Stimulated activated naive B cell treated with anti-CD40 and anti-IgM and Interleukin-4, amounts not matched to agents 10 μg/mL and 1 μg/mL and 100 μg/mL, for 72 hours (primary cell): ENCODE measurements at places on chromosomes 3 and 15.

GRCh38 chr3:175659670-175660350 is 800.7 kb downstream of the NAALADL2 start:
- no peak for DNase-seq

GRCh38 chr3:5140230-5140621 is 18.1 kb downstream of the ARL8B start:
- peak; percentile 56 for DNase-seq

GRCh38 chr15:35013370-35013769 is 25.3 kb upstream of the ZNF770 start:
- DNase-seq: peak; percentile 3

GRCh38 chr3:10332481-10333348 is 11.8 kb upstream of the SEC13 start:
- DNase-seq: peak; percentile 31

DNA sequence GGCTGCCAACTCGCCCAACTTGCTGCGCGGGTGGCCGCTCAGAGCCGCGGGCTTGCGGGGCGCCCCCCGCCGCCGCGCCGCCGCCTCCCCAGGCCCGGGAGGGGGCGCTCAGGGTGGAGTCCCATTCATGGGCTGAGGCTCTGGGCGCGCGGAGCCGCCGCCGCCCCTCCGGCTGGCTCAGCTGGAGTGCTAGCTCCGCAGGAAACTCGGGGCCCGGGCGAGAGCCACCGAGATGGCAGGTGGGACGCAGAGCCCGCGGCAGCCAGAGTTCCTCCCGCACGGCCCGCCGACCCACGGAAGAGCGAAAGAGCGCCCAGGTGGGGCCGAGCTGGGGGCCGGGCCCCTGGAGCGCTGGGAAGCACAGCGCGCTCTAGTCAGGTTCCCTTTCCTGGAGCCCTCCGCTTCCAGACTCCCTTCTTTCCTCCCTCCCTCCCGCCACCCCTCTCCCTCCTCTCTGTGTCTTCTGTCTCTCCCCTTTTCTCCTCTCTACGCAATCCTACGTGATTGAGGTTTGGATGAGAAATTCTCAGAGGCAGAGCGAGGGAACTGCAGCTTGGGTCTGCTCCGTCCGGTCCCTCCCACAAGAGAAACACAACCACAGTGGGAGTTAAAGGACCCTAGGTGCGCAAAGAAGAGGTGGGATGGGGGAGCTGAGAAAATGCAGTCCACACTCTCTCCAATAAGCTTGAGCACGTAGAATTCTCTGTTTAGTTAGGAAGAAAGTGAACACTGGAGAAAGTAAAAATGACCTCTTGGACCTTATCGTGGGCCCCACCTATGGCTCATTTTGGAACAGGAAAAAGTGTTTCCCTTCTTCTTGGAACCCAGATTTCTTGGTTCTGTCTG is 317.3 kb downstream of the FGF12 start:
- DNase-seq: no peak

DNA sequence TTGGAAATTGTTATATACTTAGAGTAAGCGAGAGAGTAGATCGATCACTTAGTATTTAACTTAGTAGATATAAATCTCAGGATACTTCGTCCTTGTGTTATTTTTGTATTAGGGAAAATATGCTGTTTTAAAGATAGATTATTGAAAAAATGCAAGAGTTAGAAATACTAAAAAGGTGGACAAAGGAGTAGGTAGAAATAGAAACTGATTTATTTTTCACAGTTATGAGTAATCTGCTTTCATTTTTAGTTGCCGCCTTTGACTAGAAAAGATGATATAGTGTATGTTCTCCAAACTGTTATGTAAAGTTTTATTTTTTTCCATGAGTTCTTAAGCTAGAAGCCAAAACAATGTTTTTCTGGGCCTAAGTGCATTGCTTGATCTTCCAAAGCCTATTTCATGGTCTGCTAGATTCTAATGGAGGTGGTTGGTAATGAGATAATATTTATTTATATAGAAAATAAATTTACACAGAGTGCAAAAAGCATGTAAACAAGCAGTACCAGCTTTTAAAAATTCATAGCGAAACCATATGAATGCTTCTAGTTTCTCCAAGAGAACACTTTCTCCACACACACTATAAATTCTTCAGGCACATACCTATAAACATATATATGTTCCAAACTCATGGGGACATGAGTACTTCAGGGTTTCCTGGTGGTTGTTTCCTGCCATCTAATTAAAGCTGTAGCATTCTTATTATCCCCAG is 61.1 kb downstream of the DIPK2A start:
- DNase-seq: no peak

GRCh38 chr15:61275901-61276300 is 46.8 kb upstream of the RORA start:
- DNase-seq: no peak

GRCh38 chr3:161914703-161915417 is 418.3 kb downstream of the OTOL1 start:
- no peak for DNase-seq

- no peak for DNase-seq
Measured at GRCh38 chr3:87975716-87976115, 83.1 kb downstream of the CGGBP1 start.

DNA sequence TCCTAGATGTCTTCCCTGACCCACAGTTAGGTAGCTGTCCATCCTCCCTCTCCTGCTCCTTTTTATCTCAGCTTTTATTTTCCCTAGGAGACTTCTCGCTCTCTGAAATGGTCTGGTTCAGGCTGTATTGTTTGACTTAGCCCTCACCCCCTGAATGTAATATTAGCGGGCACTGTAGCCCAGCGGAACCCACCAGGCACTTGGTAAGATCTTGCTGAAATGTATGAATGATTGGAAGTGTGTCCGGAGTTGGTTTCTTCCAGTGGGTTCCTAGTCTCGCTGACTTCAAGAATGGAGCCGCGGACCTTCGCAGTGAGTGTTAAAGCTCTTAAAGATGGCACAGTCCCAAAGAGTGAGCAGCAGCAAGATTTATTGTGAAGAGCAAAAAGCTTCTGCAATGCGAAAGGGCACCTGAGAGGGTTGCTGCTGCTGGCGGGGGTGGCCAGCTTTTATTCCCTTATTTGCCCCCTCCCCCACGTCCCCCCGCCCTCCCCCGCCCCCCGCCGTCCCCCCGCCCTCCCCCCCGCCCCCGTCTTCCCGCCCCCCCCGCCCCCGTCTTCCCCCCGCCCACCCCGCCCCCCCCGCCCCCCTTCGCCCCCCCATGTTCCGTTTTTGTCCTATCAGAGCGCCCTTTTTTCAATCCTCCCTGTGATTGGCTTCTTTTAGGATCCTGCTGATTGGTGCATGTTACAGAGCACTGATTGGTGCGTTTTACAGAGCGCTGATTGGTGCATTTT is 694 bp upstream of the EEFSEC start:
- DNase-seq: no peak

- DNase-seq: no peak
Measured at GRCh38 chr15:88003541-88004327, 252.8 kb downstream of the NTRK3 start.

DNA sequence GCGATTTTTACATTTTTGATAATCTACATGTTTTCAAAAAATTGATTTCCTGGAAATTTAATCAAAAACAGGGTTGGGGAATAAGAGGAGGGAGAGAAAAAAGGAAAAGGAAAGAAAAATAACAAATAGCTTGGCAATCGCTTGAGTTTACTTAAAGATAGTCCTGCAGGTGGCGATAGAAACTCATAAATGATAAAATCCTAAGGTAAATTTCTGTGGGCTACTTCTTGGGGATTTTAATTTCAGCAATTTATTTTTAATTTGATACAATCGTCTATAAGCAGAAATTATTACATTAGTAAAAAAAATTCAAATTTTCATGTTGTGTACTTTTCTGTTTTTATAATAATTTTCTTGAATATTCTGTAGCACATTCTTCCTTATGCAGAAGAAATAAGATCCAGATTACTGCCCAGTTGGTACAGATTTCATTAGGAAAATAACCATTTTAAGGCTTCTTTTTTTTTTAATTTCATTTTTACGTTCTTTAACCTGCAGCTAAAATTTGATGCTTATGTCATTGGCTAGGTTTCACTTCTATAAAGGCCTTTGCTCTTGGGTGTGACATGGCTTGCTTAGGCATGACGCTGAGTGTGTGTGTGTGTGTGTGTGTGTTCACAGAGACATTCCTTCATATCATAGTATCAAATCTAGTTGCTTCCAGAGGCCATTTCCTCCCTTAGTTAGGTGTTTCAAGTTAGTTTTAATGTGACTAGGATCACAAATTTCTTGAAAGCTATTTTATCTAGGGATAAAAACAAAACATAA is 181.8 kb downstream of the MCTP2 start:
- no peak for DNase-seq

- no peak for DNase-seq
Measured at GRCh38 chr15:25170781-25171110, 216.0 kb downstream of the SNRPN start.

- no peak for DNase-seq
Measured at GRCh38 chr3:32200992-32201758, 37.3 kb upstream of the CMTM8 start.

DNA sequence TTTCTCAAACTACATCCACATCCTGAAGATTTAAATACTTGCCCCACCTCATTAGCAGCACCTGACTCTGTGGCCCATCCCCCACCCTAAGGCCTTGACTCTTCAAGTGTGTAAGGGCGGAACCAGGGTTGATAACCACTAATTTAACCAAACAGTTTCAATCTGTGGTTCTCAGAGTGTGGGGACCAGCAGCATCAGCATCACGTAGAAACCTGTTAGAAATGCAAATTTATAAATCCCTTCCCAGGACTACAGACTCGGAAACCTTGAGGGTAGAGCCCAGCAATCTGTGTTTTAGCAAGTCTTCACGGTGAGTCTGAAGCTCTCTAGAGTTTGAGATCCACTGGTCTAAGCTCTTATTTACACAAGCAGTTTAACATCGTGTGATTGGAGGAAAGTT is 12.4 kb downstream of the GNB4 start:
- DNase-seq: peak; percentile 73

- no peak for DNase-seq
Measured at GRCh38 chr15:81199031-81199779, 2.5 kb downstream of the IL16 start.

DNA sequence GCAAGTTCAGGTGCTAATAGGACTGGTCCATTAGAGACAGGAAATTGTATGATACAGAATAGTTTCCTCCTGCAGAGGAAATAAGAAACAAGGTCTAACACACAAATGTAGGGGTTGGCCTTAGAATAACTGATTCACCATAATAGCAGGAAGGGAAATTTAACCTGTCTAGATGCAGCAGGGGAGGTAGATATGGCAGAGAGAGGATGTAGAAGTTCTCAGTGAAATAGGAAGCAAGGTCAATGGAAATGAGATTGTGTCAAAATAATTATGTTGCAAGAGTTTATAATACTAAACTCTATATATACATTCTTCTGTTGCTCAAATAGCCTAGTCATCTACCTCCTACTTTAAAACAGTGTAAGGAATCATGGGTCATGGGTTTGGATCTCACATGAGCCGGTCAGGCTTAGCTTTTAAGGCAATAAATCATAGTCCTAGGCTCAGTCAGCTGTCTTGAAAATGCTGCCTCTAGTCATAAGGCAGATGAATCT is 17.0 kb downstream of the BCL2A1 start:
- no peak for DNase-seq

GRCh38 chr15:61654002-61654740 is 406.1 kb downstream of the VPS13C start:
- no peak for DNase-seq

- no peak for DNase-seq
Measured at GRCh38 chr15:69663441-69663840, 210.8 kb downstream of the RPLP1 start.

DNA sequence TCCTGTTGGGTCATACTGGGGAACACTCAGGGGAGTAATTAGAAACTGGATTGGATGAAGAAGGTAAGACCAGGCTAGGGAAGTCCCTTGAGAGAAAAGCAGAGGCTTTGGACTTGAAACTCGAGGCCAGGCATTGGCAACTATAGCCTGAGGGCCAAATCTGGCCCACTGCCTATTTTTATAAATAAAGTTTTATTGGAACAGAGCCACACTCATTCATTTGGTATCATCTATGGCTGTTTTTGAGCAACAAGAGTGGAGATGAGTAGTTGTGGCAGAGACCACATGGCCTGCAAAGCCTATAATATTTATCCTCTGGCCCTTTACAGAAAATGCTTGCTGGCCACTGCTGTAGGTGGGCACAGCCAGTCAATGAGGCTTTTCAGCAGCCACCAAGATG is 301.4 kb downstream of the UACA start:
- DNase-seq: no peak

GRCh38 chr3:13710251-13710650 is 161.3 kb downstream of the FBLN2 start:
- DNase-seq: no peak

DNA sequence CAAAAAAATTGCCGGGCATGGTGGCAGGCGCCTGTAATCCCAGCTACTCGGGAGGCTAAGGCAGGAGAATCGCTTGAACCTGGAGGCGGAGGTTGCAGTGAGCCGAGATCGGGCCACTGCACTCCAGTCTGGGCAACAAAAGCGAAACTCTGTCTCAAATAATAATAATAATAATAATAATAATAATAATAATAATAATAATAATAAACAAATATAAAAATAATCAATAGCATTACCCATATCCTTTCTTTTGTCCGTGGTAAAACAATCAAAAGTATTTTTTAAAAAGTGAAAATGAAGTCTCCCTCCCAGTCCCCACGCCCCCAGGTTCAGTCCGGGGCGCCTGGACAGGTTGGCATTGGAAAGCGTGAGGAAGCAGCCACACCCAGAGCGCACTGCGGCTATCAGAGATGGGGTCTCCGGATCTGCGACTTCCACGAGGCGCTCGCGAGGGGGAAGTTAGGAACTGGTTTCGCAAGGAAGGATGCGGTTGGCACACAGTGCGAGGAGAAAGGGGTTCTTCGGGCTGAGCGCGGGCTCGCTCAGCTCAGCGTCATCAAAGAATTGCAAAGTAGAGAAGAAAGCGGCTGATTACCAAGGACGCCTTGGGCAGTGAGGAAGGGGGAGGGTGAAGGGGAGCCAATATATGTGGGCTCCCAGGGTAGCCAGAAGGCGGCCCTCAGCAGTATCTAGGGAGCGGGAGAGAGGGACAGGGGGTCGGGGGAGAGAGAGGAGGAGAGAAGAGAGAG is 69.5 kb upstream of the EPHB3 start:
- DNase-seq: no peak

GRCh38 chr3:70531063-70531657 is 218.7 kb upstream of the MDFIC2 start:
- DNase-seq: no peak

- DNase-seq: no peak
Measured at GRCh38 chr3:170555329-170555728, 30.5 kb downstream of the SLC7A14 start.

DNA sequence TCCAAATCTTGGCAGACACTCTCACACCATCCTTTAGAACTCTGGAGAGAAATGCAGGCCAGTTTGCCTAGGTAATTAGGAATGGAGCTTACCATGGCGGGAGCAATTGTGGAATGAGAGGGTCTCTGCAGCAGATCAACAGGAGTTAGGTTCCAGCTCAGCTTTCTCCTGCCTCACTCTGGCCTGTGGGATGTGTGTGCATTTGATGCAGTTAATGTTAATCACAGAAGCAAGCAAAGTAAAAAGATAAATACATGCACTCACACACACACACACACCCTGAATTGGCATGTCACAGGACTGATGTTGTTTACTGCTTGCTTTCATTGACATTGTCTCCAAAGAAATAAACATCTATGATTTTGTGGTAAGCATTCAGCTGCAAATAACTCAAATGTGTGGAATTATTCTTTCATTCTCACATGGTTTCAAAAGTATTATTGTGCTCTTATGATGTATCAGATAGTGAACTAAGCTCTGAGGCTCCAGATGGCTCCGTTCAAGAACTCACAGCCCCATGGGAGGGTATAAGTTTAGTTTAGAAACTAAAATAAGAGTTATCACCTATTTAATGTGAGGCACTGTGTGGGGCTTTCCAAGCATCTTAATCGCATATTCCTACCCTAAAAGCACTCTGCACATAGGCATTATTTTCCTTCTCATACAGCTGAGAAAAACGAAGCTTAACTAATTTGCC is 31.3 kb upstream of the BFSP2 start:
- DNase-seq: no peak

- no peak for DNase-seq
Measured at GRCh38 chr15:80830677-80831076, 51.5 kb downstream of the CEMIP start.
